ENCODE measurements at places on chromosomes 7 and 10. TPM values are rescaled to one million over a fixed set of nuclear protein-coding genes. Genes with fewer than 3 reads are reported as not detected.

- peaks cover 8% of the 10 kb centered on the region for H3K27me3 ChIP-seq
- peaks cover 7% of the 10 kb centered on the region for H3K36me3 ChIP-seq
- H3K4me1 ChIP-seq, result no peaks in the 10 kb centered on the region
- no peak overlapping the region for H3K27ac ChIP-seq
- no peak overlapping the region for H3K4me3 ChIP-seq
- DNase-seq, result no peak
Observed at GRCh38 chr7:151416941-151417315, 7.1 kb upstream of the WDR86 start.

- H3K4me1 ChIP-seq, result no peaks in the 10 kb centered on the region
- no peak overlapping the region for H3K27ac ChIP-seq
- H3K27me3 ChIP-seq, result peaks cover 3% of the 10 kb centered on the region
- no peak overlapping the region for H3K4me3 ChIP-seq
Observed at GRCh38 chr10:126242397-126243260, 145.6 kb downstream of the ADAM12 start.

GRCh38 chr10:19977097-19977521 lies 160.9 kb downstream of the PLXDC2 start:
- no peaks in the 10 kb centered on the region for H3K4me1 ChIP-seq
- no peaks in the 10 kb centered on the region for H3K27me3 ChIP-seq
- H3K27ac ChIP-seq, result no peak overlapping the region
- H3K4me3 ChIP-seq, result no peak overlapping the region
- no peak for DNase-seq

- no peak overlapping the region for H3K27ac ChIP-seq
- peaks cover 4% of the 10 kb centered on the region for H3K27me3 ChIP-seq
- peaks cover 9% of the 10 kb centered on the region for H3K36me3 ChIP-seq
- DNase-seq, result no peak
- H3K4me3 ChIP-seq, result no peak overlapping the region
- peaks cover 3% of the 10 kb centered on the region for H3K4me1 ChIP-seq
Observed at GRCh38 chr7:12594122-12594897, 23.8 kb downstream of the SCIN start.

GRCh38 chr10:86583983-86584382 lies 62.4 kb upstream of the WAPL start:
- no peak overlapping the region for H3K27ac ChIP-seq
- peaks cover 1% of the 10 kb centered on the region for H3K27me3 ChIP-seq

GRCh38 chr7:156459582-156459981 lies 181.0 kb upstream of the RNF32 start:
- H3K4me1 ChIP-seq, result peaks cover 7% of the 10 kb centered on the region
- H3K27ac ChIP-seq, result no peak overlapping the region
- no peak for DNase-seq

GRCh38 chr10:75033399-75034130 lies 77.9 kb upstream of the SAMD8 start:
- peaks cover 14% of the 10 kb centered on the region for H3K4me1 ChIP-seq
- H3K27ac ChIP-seq, result no peak overlapping the region
- peaks cover 19% of the 10 kb centered on the region for H3K36me3 ChIP-seq
- no peak for DNase-seq
- H3K4me3 ChIP-seq, result no peak overlapping the region

DNA sequence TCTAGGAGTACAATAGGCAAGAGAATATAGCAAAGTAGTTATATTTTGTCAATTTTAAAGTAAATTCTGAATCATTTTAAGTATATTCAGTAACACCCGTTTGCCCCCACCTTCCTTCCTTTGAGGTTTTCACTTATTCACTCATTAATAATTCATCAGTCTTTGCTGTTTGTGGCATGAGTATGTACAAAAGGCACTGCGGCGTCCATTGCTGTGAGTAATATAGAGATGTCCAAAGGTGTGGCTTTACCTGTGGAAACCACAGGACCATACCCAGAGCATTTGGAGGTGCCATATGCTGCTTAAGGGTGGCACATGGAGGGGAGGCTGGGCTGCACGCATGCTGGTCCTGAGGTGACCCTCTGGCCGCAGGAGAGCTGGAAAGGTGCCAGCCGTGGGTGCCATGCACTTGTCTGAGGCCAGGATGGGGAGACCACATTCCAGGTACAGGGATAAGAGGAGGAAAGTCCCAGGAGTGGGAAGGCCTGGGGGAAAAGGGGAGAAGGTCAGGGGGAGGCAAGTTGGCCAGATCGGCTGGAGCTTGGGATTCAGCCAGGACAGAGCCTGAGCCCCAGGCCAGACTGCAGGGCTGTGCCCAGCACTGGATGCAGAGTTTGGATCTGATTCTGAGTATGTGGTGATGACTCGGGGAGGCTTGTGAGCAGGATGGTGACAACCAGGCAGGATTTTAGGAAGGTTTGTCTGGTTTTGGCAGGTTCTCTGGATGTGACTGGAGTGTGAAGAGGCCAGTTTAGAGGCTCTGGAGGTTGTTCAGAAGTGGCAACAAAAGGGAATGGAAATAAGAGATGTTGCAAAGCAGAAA lies 223.4 kb downstream of the MGMT start:
- H3K4me3 ChIP-seq, result no peak overlapping the region
- peaks cover 2% of the 10 kb centered on the region for H3K27me3 ChIP-seq
- DNase-seq, result no peak
- H3K4me1 ChIP-seq, result peaks cover 2% of the 10 kb centered on the region
- H3K27ac ChIP-seq, result no peak overlapping the region

GRCh38 chr10:28797904-28798371 lies 120.6 kb downstream of the BAMBI start:
- peaks cover 3% of the 10 kb centered on the region for H3K27me3 ChIP-seq
- no peak overlapping the region for H3K27ac ChIP-seq
- H3K4me1 ChIP-seq, result peaks cover 7% of the 10 kb centered on the region
- no peak for DNase-seq
- no peaks in the 10 kb centered on the region for H3K36me3 ChIP-seq

- DNase-seq, result no peak
- peaks cover 7% of the 10 kb centered on the region for H3K36me3 ChIP-seq
- peak overlapping the region; percentile 52 for H3K4me3 ChIP-seq
- H3K27me3 ChIP-seq, result no peaks in the 10 kb centered on the region
- peaks cover 42% of the 10 kb centered on the region for H3K4me1 ChIP-seq
Observed at GRCh38 chr7:107076781-107077698, 32.5 kb downstream of the PRKAR2B start.

DNA sequence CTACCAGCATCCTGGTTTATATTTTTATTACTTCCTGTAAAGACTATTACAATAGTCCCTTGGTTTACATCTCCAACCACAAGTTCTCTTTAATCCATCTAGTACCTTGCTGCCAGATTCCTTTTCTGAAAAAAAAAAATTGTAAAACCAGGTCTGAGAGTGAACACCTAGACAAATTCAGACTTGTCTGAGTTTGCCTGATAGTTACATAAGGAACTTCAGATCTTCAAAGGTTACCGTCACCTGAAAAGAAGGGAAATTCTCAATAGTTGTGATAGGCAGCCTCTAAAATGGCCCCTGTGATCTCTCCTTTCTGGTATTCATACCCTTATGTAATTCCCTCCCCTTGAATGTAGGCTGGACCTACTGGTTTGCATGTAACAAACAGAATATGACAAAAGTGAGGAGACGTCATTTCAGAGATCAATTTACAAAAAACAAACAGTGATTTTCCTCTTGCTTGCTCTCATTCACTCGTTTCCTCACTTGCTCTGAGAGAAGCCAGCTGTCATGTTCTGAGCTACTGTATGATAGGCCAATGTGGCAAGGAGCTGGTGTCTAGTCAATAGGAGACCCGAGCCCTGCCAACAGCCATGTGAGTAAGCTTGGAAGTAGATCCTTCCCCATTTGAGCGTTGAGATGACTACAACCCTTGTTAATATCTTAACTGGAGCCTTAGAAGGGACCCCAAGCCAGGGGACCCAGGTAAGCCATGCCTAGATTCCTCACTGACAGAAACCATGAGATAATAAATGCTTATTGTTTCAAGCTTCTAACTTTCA lies 110.9 kb upstream of the LSM8 start:
- H3K27ac ChIP-seq, result no peak overlapping the region
- no peak for DNase-seq
- H3K27me3 ChIP-seq, result no peaks in the 10 kb centered on the region

GRCh38 chr7:2431260-2431867 lies 28.0 kb downstream of the CHST12 start:
- peaks cover 5% of the 10 kb centered on the region for H3K4me1 ChIP-seq
- peaks cover 2% of the 10 kb centered on the region for H3K27me3 ChIP-seq
- no peak overlapping the region for H3K27ac ChIP-seq
- DNase-seq, result peak; percentile 29
- H3K4me3 ChIP-seq, result peak overlapping the region; percentile 16

GRCh38 chr7:118429141-118429540 lies 204.6 kb downstream of the ANKRD7 start:
- H3K27me3 ChIP-seq, result no peaks in the 10 kb centered on the region
- no peak overlapping the region for H3K27ac ChIP-seq
- DNase-seq, result no peak
- no peaks in the 10 kb centered on the region for H3K36me3 ChIP-seq
- no peak overlapping the region for H3K4me3 ChIP-seq
- no peaks in the 10 kb centered on the region for H3K4me1 ChIP-seq

DNA sequence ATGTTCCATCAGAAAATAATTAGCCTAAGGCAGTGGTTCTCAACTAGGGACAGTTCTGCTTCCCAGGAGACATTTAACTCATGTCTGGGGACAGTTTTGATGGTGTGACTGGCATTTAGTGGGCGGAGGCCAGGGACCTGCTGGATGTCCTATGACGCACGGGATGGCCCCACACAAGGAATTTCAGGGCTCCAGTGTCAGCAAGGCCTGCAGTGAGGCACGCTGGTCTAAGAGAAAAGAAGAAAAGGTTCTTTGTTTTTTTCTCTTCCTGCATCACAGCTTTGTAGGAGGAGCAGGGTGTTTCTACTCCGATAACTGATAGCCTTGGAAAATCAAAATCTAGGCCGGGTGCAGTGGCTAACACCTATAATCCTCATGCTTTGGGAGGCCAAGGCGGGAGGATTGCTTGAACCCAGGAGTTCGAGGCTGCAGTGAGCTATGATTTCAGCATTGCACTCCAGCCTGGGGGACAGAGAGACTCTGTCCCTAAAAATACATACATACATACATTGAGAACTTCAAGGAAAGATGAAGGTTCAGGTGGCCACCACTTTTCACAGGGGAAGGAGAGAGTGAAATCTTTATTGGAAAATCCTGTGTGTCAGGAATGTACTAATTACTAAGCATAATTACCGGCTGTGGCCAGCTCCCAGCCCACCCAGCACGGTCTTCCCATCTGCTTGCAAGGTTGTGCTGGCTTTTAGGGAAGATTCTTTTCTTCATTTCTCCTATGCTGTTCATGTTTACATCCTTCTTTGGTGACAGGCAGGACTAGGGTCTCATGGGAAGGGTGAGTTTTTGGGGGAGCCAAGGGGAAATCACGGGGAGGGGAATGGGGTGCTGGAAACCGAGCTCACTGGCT lies 150.4 kb downstream of the ACTR3B start:
- no peaks in the 10 kb centered on the region for H3K36me3 ChIP-seq
- DNase-seq, result no peak
- no peak overlapping the region for H3K4me3 ChIP-seq
- H3K27ac ChIP-seq, result no peak overlapping the region

- H3K36me3 ChIP-seq, result peaks cover 17% of the 10 kb centered on the region
- H3K4me1 ChIP-seq, result peaks cover 5% of the 10 kb centered on the region
- H3K27me3 ChIP-seq, result no peaks in the 10 kb centered on the region
- H3K27ac ChIP-seq, result no peak overlapping the region
- no peak for DNase-seq
Observed at GRCh38 chr10:127863231-127863825, 29.4 kb downstream of the CLRN3 start.

GRCh38 chr10:97292097-97292861 lies at the start of gene ARHGAP19:
TSS of gene ARHGAP19 (minus strand) at chr10:97292637. CDS start at chr10:97292627, 10 bp downstream.
- peaks cover 13% of the 10 kb centered on the region for H3K4me1 ChIP-seq
- peak within 1 kb of the TSS; percentile 92 for H3K4me3 ChIP-seq
- H3K36me3 ChIP-seq, result peaks cover under 1% of the 10 kb centered on the region
- DNase-seq, result peak; percentile 86
- H3K27me3 ChIP-seq, result peaks cover 7% of the 10 kb centered on the region

GRCh38 chr10:3978761-3979160 lies 193.8 kb upstream of the KLF6 start:
- DNase-seq, result no peak
- H3K4me1 ChIP-seq, result peaks cover 14% of the 10 kb centered on the region

DNA sequence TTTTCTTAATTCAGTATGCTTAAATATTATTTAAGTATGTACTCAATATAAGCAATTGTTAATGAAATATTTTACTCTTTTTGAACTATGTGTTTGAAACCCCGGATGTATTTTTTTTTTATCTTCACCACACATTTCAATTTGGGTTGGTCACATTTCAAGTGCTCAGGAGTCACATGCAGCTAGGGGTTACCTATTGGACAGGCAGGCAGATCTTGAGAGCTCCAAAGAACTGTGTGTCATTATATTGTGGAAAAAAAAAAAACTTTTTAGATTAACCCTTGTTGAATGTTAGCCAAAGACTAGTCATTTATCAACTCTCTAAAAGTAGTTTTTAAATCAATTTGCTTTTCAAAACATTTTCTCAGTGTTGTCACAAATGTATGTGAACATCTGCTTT lies 37.2 kb downstream of the IKZF1 start:
- H3K4me3 ChIP-seq, result no peak overlapping the region

GRCh38 chr7:72092769-72093168 lies 319.4 kb downstream of the CALN1 start:
- H3K4me1 ChIP-seq, result no peaks in the 10 kb centered on the region
- DNase-seq, result no peak
- H3K36me3 ChIP-seq, result no peaks in the 10 kb centered on the region
- no peak overlapping the region for H3K27ac ChIP-seq
- H3K27me3 ChIP-seq, result peaks cover 3% of the 10 kb centered on the region

GRCh38 chr7:50310361-50310760 lies 5.8 kb downstream of the IKZF1 start:
- no peak overlapping the region for H3K27ac ChIP-seq
- H3K4me3 ChIP-seq, result no peak overlapping the region
- H3K27me3 ChIP-seq, result peaks cover 1% of the 10 kb centered on the region
- no peak for DNase-seq
- H3K4me1 ChIP-seq, result peaks cover 30% of the 10 kb centered on the region
- H3K36me3 ChIP-seq, result no peaks in the 10 kb centered on the region

The H2BK1 gene
- not detected for total RNA-seq

The PLAC9 gene
- not detected for total RNA-seq

The RPA3 gene
- total RNA-seq, result 23.6 TPM

The PPP1R17 gene
- 0.36 TPM for total RNA-seq

The FAM237B gene
- total RNA-seq, result not detected

The AKR1C3 gene
- 2.8 TPM for total RNA-seq

The BMPR1A gene
- total RNA-seq, result 20.8 TPM

The LIPF gene
- not detected for total RNA-seq

The INA gene
- 0.23 TPM for total RNA-seq

The VGF gene
- 0.77 TPM for total RNA-seq

The OLAH gene
- total RNA-seq, result 0.54 TPM

The INPP5F gene
- 45.7 TPM for total RNA-seq

The SNX10 gene
- 13.8 TPM for total RNA-seq

The LRIT1 gene
- not detected for total RNA-seq

The ADCY1 gene
- total RNA-seq, result 50.7 TPM

Data from endothelial cell (in vitro differentiated cells).